CD4-positive, alpha-beta T cell treated with Interleukin-17A for 1 hour (primary cell): ENCODE measurements at places on chromosomes 1 and 21.

DNA sequence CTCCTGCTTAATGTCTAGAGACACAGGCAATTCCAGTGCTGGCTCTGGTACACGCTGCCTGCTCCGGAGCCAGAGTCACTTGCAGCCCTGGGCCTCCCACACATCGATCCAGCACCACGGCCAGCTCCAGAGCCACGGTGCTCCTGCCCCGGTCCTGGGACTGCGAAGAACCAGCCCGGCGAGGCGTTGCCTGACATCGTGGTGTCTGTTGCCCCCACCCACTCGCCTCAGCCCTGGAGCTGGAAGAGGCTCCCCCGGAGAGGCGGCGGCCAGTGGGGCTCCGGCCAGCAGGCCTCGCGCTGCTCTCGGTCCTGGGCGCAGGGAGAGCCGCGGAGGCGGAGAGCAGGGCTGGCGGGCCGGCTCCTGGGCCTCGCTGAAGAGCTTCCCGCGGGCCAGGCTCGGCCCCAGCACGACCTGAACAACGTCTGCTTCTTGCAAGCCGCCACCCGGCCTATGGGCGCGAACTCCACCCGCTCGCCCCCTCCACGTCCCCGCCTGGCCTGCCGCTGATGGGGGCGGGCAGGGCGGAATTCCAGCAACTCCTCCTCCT, 364.8 kb downstream of the CEP170 start:
- DNase-seq: no peak

DNA sequence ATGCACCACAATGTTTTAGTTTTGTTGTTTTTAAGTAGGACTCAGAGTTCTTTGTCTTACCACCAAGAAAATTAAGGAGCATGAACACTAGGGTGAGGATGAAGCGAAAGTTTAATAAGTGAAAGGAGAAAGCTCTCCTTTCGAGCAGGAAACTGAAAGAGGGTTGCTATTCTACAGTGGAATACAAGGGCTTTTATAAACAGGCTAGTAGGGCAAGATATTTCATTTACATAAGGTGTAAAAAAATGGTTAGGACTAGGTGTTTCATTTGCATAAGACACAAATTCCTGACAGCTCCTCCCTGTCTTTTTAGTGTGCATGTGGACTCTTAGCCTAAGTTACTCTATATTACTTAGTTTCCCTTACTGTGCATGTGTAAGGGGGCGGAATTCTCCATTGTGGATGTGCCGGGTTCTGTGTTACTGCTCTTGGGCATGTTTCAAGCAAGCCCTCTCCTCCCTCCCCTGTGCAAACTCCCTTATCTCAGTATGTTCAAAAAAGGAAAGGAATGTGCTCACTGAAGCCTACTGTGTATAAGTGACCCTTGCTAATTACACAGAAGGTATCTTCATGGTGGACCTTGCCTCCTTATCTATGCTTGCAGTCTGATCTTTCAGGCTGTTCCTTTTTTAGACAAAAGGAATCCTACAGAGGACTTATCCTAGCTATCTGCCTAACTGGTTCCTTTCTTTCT, 7.3 kb downstream of the TSHB start:
- DNase-seq: no peak

DNA sequence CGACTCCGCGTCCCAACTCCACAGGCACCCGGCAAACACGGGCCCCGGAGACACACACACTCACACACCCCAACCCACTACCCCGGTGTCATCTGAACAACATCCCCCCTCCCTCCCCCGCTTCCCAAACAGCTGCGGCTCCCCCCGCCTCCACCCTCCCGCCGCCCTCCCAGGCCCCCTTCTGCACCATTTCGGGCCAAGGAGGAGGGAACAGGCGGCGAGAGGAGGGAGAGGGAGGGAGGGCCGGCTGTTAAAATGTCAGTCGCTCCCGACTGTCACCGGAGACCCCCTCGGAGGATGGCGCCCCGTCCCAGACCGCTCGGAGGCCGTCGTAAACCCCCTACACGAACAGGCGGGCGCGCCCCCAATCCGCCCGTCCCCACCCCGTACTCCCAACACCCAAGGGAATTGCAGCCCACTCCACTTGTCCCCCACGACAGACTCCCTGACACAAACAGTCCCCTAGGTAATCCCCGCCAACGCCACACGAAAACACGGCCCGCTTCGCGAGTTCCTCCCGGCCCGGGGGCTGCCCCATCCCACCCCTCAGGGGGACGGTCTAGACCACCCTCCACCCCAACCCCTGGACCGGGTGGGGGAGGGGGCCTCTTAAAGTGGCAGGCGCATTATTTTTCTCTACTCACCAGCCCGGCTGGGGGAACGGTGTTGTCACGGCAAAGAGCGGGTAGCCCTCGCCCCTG, 583 bp downstream of the MEF2D start:
- peak; percentile 60 for DNase-seq

DNA sequence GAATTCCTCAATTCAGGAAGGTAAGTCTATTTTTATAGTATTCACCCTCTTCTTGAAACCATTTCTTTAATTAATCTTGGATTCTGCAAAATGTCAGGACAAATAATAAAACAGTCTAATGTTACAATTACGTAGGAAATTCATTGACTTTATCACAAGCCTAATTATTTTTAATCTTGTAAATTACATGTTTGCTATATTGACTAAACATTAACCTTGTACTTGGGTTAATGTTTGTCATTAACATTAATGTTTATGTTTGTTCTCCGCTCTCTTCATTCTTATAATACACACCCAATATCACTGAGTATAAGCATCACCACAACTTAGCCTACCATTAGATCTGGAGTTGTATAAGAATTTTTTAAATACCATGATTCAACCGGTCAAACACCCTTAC, 2.8 kb downstream of the GCLM start:
- DNase-seq: no peak

GRCh38 chr1:2556678-2557481, 709 bp downstream of the TNFRSF14 start:
- DNase-seq: peak; percentile 65

DNA sequence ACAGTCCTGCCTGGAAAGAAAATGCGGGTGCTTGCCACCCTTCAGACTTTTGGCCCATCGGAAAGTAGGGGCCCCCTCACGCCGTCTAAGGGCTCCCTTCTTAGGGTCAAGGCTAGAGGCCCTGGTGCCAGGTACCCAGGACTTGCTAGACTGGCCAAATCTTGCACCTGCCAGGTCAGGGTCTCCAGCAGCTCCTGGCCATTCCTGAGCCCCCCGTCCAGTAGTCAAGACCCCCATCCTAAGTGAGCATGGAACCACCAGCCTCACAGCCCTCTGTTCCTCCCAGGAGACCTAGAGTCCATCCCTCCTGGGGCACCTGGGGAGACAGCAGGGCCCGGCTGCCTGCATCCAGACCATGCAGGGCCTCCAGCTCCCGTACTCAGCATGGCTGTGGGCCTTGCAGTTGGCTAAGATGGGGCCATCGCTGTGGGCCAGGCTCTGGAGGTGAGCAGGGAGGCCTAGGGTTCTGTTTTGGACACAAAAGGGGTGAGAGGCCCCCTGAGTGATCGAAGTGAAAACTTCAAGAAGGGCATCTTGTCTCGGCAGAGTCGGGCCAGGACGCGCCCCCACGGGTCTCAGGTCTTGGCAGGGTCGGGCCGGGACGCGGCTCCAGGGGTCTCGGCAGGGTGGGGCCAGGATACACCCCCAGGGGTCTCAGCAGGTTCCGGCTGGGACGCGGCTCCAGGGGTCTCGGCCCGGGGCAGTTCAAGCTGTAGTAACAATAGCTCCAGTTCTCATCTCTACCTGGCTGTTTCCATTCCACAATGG, 5.9 kb downstream of the FNDC10 start:
- no peak for DNase-seq

GRCh38 chr1:8472668-8473067, 154.8 kb downstream of the SLC45A1 start:
- peak; percentile 38 for DNase-seq

DNA sequence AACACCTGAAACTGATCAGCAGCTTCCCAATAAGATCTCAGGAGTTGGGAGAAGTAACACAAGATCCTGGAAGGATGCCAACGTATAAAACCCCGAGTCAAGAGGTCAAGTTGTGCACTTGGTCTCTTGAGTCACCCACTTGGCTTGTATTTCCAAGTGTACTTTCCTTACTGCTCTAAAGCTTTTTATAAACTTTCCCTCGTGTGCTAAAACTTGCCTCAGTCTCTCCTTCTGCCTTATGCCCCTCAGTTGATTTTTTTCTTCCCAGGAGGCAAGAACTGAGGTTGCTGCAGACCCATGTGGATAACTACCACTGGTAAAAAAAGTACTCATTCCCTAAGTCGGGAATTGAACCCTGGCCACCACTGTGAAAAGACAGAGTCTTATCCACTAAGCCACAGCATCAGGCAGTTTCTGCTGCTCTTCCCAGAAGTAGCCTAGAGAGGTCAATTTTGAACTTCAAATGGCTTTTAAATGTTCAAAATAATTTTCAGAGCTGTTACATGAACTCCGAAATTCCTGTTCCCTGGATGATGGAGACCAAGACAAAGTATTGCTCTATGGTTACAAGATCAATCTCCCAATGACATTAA, 28.9 kb downstream of the ITLN2 start:
- no peak for DNase-seq

- no peak for DNase-seq
Measured at GRCh38 chr1:110233861-110234260, 23.7 kb downstream of the KCNC4 start.

DNA sequence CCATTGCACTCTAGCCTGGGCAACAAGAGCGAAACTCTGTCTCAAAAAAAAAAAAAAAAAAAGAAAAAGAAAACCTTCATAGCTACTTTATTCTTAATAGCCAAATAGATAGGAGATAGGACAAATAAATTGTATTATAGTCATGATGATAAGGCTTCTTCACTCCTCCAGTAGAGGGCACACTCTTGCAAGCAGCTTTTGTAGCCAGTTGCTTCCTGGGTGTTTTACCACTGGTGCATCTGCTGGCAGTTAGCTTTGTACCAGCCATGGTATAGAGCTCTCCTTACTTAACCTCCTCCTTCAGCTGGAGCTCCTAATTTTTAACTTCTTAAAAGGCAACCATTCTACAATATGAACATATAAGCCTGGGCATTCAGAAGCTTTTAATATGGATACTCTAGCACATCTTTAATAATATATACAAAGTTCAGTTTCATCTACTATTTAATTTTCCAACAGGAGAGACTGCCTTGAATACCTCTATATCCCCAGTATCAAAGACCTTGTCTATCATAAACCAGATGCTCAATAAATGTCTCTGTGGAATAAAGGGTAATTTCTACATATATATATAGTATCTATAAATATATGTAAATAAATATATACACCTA, 35.8 kb downstream of the EVI5 start:
- peak; percentile 58 for DNase-seq

DNA sequence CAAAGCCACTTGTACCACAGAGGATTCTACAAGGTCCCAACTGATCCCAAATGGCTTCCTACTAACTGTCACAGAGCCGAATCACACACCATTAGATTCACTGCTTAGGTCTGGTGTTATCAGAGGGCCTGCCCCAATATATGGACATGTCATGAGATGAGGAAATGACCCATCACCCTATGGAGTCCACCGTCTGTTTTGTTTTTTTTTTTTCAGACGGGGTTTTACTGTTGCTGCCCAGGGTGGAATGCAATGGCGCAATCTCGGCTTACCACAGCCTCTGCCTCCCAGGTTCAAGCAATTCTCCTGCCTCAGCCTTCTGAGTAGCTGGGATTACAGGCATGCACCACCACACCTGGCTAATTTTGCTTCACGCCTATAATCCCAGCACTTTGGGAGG, 83.8 kb upstream of the ETS2 start:
- no peak for DNase-seq
